ENCODE measurements at places on chromosomes 13 and 19. TPM values are rescaled to one million over a fixed set of nuclear protein-coding genes. Genes with fewer than 3 reads are reported as not detected.

- DNase-seq, result no peak
These were observed 1.6 kb downstream of the BCAM start for GRCh38 chr19:44810234-44811121.

The LENG9 gene
- total RNA-seq, result 2.2 TPM

The STOML3 gene
- not detected for total RNA-seq

The MBD3L4 gene
- not detected for total RNA-seq

DNA sequence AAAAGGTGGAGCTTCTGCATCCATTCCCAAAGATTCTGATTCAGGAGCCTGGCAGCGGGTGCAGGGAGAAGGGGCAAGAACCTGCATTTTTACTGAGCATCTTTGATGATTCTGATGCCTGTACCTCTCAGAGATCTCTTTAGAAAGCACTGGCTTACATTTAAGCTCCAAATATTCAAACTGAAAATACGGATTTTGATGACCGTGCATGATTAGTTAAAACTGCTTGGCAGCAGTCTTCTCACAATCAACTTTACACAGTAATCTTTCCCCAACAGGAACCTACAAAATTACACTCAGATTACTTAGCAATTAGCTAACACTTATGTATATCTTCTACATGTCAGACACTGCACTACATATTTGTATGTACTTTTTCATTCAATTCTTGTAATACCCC lies 108.9 kb downstream of the DOCK9 start:
- no peak for DNase-seq

DNA sequence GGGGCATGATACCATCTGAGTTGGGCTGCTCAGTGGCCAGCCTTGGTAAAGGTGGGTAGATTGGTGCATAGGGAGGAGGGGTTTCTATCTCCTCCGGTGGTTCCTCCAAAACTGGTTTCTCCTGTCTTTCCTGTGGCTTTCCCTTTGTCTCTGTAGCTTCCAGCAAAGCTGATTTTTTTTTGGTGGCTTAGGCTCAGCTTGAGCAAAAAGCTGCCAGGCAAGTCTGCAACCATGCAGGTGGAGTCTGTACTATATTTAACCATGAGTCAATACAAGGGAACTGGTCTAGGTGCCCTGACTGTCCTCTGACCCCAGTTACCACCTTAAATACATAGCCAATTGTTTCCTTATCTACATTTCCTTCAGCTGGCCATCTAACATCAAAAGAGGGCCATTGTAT lies 64.0 kb upstream of the ZNF681 start:
- DNase-seq, result no peak

GRCh38 chr13:42777467-42777866 lies 3.9 kb upstream of the FAM216B start:
- DNase-seq, result no peak

Data from left lobe of liver (tissue), 2 donors.